Gastrocnemius medialis (tissue), 4 donors: ENCODE measurements at places on chromosomes 4 and X. TPM values are rescaled to one million over a fixed set of nuclear protein-coding genes. Genes with fewer than 3 reads are reported as not detected.

DNA sequence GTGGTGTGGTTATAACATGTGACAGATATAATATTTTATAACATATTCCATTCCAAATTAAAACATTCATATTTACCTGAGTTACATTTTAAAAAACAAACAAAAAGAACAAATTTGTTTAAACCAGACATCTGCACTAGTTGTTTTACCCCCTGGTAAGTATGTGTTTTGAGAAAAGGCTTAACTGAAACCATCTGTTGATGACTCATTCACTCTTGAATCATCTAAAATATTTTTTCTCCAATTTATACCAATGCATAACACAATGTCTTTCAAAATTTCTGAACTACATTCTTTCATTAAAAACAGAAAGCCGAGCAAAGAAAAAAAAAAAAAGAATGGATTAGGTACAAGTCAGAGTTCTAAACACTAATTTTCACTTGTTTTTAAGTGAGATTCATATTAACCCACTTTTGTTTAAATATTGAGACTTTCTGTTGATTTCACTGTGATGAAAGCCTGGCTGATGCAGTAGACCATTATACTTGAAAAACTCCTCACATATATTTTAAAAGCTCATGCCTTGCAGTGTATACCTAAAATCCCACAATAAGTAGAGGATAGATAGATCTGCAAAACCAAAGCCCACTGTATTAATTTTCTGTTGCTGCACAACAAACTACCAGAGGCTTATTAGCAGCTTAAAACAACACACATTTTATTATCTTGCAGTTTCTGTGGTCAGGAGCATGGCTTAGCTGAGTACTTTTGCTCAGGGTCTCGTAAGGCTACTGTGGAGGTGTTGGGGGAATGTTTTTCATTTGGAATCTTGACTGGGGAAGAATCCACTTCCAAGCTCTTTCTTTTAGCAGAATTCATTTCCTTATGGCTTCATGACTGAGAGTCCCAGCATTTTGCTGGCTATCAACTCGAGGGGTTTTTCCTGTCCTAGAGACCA lies 221.5 kb downstream of the PCDH18 start:
- no peak for DNase-seq

DNA sequence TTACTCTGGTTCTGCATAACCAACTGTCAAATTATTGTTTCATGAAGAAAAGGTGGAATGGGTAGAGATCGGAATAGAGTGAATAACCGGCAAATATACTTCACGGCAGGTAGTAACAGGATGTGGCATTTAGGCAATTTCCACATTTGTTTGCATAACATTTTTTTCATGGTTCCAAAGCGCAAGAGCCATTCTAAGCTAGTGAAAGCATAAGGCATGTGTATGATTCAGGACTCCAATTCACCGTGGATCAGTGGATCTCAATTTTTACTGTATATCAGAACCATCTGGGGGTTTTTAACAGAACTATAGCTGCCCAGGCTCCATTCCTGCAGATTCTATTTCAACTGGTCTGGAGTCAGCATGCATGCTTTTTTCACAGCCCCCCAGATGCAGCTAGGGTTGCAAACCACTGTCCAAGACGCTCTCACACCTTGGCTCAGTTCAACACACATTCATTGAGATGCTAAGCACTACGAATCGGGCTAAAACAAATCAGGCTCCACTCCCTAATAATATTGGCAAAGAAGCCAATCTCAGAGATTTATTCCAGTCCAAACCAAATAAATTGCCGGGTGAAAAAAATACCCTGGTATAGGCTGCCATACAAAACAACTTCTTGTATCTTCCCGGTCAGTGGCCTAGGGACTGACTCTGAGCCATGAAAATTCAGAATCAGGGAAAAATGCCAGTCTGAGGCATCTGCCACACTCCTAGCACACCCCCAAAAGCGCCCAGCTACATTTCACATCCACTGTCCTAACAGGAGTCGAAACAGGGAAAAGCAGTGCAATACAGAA lies 30.0 kb downstream of the AFAP1 start:
- no peak for DNase-seq

GRCh38 chrX:9878146-9878820 lies 88.9 kb upstream of the CLDN34 start:
- DNase-seq, result no peak

DNA sequence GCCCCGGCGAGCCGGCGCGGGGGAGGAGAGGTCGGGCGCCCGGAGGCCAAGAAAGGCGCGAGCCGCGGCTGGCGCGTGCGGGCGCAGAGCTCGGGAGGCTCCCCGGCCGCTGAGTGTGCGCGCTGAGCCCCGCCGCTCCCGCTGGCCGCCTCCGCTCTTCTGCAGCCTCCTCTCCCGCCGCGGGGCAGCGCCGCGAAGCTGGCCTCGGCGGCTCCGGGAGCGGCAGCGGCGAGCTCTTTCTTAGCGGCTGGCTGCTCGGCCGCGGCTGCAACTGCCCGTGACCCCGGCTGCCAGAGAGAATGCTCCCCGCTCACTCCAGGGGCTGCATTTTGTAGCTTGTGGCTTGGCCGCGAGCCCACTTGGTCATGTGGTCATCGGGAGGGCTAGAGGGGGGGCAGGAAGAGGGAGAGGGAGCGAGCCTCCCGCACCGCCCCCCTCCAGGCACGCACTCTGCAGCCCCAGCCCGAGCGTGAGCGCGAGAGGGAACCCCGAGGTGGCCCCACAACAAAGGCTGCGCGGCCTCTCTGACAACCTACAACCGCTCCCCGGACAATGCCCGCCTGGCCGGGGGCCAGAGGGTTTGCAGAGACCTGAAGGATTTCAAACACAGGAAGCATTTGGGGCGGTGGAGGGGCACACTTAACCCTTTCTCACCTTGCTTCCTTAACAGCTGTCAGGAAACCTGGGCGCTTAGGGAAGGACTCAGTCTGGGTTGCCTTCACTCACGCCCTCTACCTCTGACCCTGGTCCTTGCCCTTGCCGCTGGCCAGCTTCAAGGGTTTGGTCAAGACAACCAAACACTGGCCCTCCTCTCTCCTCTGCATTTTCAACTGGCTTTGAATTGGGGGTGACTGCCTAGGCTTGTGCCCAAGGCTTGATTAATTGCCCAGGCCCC lies at the start of gene APLN:
Gene APLN (minus strand): TSS at position 305 of the 895 bp plus-strand sequence. CDS start 326 bp downstream, outside the sequence.
- DNase-seq, result no peak

- peak; percentile 75 for DNase-seq
These were observed 15.1 kb downstream of the NOCT start for GRCh38 chr4:139030614-139031235.

DNA sequence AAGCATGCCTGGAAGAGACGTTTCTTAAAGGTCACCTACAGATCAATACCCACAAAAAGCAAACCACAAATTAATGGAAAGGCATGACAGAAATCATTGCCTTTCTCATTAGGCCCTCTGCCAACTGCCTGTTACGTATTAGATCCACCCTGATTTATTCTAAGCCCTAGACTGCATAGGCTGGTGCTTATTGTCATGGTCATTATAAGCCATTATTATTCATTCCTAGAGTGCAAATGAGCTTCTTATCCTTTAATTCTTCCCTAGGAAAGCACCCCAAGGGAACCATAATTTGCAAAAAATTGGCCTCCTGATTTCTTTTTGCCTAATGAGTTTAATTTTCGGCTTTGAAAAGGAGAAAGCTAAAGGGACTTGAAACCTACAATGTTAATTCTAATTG lies 184.2 kb upstream of the GPRIN3 start:
- DNase-seq, result no peak

DNA sequence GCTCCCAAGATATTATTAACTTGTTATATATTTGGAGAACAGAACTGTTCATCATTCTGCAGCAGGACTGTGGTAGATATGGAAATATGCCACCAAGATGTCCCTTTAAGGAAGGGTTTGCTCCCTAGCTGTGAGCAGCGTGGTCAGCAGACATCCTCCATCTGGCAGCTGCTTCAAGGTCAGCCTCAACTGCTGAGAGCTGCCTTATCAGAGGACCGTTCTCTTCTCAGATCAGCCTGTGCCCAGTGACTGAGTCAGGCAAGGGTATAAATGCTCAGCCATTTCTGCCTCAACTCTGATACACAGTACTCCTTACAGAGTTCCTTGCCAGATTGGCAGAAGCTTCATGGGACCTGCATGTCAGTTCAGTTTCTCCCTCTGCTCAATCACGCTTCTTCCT lies 63.4 kb upstream of the MAGEB2 start:
- no peak for DNase-seq

- DNase-seq, result no peak
These were observed 30.1 kb upstream of the SCOC start for GRCh38 chr4:140343303-140343702.

DNA sequence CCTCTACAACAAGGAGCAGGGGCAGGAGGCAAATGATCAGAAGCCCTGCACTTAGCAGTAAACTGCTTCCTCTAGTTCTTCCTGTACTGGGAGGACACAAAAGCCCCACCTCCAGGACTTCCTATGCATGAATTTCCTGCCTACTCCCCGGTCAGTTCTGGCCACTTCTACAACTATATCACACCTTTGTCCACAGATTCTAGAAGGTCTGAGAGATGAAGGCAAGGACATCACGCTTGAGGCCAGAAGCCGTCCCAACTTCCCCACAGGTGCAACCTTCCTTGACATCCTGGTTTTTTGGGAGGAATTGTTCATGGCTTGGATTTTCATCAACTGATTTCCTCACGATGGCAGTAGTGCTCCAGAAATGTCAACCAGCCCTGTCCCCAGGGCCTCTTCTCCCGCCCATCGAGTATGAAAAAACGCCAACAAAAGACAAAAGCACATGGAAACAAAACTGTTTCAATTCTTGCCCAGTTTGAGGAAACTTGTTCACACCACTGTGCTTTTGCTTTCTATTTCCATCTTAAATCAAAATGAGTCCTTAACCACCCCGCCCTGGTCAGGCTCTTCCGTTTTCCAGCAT lies 206.5 kb upstream of the STK26 start:
- peak; percentile 20 for DNase-seq

DNA sequence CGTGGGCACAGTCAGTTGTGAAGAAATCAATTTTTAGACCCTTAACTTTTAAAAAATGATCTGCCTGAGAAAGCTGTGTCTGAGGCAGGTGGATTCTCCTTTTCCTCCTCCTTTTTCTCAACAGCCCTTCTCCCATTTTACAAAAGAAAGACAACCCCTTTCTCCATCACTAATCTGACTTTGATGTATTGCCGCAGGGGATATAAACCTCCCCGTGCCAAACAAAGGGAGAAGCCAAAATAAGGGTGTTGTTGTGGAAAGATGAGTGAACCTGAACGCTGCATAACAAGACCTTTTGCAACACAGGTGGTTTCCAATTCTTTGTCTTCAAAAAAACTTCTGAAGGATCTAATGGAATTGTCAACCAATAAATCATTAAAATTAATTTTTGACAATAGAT lies 8.4 kb upstream of the FHL1 start:
- no peak for DNase-seq

DNA sequence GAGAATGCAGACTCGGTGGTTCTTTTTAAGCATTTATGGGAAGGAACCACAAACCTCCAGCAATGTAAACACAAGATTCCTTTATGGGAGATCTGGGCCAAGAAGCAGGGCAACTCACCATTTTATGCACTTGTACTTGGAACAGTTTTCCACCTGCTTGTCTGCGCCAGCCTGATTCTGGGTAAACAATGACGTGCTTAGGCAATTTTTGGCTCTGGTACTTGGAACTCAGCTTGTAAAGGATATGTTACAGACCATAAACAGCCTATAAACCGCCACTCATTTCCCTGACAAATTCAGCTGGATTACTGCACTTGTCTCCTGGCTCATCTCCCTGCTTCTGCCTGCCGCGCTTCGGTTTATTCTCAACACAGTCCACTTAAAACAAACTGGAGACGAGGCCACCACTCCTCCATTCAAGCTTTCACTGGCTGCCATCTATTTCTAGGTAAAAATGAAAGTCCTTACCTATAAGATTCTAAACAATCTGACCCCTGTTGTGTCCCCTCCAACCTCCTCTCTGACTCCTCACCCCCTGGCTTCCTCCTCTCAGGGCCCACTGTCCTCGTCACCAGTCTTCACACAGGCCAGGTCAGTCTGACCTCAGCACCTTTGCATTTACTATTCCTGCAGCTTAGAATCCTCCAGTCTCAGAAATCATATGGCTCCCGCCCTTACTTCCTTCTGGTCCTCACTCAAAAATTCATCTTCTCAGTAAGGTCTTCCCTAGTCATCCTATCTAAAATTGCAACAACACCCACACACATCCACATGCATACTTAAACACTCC lies 205.9 kb upstream of the GALNT7 start:
- peak; percentile 12 for DNase-seq

DNA sequence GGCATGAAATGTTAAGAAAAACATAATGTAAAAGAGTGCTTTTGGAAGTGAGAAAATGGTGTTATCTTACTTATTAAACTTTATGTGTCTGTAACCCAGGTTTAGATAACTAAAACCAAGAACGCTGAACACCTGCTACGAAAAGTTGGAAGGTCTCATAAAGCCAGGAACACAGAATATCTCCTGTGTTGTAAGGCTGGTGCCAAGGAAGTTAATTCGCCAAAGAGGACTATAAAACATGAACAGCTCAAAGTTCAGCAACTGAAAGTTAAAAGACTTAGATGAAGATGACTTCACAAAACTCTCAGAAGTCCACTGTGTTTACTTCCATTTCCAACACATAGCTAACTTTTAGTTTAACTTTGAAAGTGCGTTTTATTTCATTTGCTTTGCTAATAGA lies 54.3 kb downstream of the GPRIN3 start:
- no peak for DNase-seq

DNA sequence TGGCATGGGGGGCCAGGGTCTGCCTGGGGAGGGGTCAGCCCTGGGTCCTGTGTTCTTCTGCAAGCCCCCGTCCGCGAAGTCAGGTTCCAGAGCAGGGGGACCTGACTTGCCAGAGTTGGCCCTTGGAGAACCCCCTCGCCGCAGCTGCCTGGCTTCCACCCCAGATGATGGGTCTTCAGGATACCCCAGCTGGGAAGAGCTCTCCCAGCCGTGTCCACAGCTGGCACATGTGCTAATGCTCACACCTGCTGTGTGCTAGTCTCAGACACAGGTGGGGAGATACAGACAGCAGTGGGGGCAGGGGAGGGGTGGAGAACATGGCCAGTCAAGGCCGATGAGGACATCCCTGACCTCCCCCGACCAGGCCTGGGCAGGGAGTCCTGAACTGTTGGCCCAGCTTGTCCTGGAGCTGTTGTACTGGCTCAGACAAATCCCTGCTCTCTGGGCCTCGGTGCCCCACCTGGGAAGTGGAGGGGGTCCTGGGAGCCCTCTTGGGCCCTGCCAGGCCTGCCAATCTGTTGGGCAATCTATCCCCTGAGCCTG lies 3.5 kb downstream of the ADRA2C start:
- no peak for DNase-seq

DNA sequence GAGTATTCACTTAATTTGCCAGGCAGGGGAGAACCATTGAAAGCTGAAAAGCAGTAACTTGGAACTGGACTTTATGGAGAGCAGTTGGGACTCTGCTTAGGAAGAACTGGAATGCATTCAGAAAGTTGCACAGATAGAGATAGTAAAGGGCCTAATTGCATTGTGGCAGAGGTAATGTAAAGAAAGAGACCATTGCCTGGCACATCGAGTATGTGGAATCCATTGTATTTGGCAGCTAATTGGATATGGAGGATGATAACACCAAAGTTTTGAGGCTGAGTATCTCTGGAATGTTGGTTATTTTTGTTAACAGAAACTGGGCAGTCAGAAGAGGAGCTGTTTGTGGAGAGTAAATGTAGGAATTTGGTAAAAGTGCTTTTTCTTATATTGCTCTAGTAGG lies 169.9 kb downstream of the BMPR1B start:
- DNase-seq, result no peak

The TMPRSS11D gene
- not detected for total RNA-seq

The ADAM29 gene
- total RNA-seq, result not detected

The RHOXF2B gene
- total RNA-seq, result not detected

The BEX1 gene
- total RNA-seq, result not detected

The COL4A5 gene
- total RNA-seq, result 5.7 TPM
